ENCODE measurements at places on chromosomes 13 and 19. TPM values are rescaled to one million over a fixed set of nuclear protein-coding genes. Genes with fewer than 3 reads are reported as not detected.

DNA sequence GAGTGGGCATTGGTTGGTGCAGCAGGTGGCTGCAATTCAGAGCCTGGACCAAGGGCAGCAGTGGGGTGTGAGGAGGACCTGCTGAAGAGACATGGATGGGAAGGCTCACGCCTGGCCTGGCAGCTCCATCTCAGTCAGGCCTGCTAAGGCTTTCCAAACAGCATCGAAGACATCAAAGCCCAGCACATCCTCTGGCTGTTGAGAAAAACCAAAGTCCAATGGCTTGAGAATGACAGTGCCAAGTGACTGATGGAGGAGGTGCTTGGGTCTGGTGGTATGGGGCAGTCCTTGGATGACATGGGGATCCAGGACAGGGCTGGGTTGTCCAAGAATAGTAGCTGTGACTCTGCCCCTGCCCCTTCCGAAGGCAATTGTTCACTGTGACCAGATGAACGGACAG is 19.0 kb upstream of the XPO4 start:
- no peak for DNase-seq

PRX gene
- 3.6 TPM for total RNA-seq

- DNase-seq: no peak
These were observed 6.8 kb downstream of the PARP4 start for GRCh38 chr13:24505756-24506155.

DNA sequence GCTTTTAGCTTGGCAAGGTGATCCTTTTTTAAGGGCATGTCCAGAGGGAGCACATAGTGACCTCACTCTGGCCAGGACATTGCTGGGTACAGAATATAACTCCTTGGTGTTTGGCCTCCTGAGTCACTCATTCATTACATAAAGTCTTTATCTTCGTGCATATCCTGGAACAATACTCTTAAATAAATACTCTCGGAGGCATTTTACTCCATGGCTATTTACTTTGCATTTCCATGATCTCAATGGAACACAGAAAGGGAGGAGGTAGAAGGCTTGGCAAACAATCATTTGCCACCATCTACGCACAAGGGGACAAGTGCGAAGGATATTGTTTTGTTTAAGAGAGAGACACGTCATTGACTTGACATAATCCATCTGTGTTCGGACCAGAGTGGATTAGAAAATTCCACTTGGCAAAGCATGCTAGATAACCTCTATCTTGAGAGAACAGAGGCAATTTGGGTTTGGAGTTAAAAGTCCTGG is 210.0 kb downstream of the IRS2 start:
- no peak for DNase-seq

DNA sequence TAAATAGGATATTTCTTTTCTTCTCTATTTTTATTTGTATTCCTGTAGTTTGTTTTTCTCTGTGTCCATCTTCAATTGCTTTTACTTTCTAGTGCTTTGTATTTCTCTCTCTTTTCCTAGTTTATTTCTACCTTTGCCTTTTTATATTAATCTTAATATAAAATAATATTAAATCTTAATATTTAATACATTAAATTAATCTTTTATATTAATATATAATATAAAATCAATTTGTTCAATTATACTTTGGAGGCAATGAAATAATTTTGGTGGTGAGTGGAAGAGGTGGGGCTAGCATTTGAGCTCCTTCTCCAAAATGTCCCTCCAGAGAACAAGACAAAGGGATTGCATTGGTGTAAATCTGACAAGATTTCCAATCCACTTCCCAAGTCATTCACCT is 6.3 kb upstream of the CPB2 start:
- no peak for DNase-seq

PLA2G4C gene
- total RNA-seq: 23.9 TPM

DNA sequence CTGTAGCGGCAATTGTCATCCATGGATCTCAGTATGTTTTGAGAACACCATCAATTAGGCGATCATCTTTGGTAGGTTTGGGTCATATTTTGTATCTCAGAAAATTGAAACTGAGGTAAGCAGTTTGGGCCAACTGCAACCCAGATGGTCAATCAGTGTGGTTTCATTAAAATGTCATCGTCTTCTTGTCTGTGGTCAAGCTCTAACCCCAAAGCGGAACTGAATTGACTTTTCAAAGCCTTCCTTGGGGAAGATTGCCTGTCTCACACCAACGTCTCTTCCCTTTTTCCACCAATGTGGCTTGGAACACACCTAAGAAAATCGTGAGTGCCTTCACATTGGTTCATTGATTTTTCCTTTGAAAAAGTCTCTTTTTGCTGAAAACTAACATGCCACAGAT is 56.3 kb upstream of the UBAC2 start:
- DNase-seq: no peak

PGLYRP1 gene
- 0.32 TPM for total RNA-seq
